NCI-H1417 (cell line): ENCODE measurements at places on chromosomes 6 and 20.

DNA sequence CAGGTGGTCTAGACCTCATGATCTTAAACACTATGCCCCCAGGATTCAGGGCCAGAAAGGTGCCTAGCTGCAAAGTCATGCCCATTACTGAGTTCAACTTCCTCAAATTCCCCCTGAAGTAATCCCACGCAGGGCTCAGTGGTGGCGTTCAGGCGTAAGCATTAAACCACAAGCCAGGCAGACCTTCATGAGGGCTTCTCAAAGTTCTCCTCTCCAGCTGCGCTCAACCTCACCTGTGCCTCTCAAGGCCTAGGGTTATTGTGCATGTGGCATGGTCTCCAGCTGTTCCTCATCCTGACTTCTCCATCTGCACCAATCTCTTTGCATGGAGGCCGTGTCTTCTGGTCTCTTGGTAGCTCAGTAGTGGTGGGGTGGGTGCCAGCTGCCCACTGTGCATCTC, 113.6 kb downstream of the TSHZ2 start:
- no peak for DNase-seq

DNA sequence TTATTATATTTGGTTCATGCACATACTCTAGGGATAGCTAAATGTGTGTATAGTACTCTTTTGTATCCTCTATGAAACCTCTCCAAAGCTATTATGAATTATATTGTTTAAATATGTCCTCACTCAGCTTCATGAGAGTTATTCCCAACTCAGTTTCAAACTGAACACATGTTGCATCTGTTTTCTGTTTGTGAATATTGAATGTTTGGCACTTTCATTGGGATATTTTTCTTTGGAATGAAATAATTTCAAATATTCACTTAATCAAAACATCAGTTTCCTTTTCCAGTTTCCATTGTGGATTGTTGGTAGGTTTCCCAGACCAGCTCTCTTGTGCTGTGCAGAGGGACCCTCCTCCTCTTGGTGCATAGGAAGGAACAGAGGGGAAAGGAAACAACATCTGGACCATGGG, 46.6 kb downstream of the HDAC2 start:
- no peak for DNase-seq

- DNase-seq, result no peak
These were observed 1.7 kb upstream of the MYLK2 start for GRCh38 chr20:31817461-31817860.

GRCh38 chr20:53866794-53867740, 203.3 kb downstream of the BCAS1 start:
- no peak for DNase-seq

- no peak for DNase-seq
These were observed 438.2 kb downstream of the CD83 start for GRCh38 chr6:14555804-14556203.

DNA sequence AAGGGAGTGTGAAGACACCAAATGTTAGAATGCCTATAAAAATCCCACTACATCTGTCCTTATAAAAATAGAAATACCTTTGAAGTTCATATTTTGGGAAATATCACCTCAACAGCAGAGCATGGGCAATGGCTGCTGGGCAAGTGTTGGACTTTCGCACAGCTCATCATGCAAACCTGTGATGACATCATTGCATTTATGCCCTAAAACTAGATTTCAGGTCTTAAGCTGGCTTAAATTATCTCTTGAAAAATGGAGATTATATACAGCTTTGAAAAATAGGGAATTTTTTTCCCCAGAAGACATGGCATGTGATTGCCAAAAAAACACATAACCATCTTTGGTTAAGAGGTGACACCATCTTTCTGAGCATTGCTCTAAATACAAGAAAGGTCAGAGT, 197.8 kb downstream of the UST start:
- DNase-seq, result no peak

DNA sequence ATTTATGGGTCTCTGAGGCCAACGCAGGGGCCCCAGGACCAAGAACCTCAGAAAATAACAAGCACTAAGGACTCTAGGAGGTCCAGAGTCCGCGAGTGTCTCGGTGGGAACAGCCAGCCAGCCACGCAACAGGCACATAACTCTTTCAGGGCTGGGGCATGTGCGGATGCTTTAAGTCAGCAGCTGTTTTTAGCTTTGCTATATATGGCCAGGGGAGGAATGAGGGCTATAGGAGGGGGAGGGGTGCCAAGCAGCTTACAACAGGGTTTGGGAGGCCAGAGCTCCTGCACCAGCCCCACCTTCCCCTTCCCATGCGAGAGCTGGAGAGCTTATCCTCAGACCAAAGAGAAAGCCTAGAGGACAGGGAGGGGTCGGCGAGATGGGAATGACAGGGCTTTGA, 6.2 kb downstream of the JPH2 start:
- no peak for DNase-seq

DNA sequence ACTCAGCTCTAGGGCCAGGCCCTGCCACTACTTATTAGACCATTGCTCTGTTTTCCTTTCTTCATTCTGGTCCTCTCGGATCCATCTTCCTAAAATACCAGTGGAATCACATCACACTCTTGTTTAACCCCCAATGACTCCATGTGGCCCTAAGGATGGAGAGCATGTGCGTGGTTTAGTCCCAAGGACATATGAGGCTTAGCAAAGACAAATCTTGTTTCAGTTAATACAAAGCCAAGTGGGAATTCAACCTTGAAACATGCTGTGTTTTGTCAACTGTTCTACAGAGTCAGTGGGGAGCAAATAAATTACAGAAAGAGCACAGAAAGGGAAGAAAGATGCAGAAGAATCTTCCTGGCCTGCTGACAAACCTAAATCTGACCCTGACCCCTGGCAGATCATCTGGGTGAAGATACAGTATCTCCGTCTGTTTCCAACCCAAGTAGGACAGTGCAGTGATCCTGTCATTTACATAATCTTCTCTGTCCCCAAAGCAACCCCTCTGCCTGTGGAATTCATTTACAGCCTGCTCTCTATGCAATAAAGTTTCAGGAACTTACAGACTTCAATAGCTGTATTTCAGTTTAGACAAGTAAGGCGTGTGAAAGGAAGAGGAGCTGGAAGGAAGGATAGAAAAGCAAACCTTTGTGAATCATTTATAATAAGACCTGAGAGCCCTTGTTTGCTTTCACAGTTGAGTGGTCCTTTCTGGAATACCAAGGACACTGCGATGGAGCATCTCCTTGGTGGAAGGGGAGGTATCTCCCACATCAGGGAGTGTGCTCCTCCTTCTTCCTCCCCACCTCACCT, 144.0 kb downstream of the THBS2 start:
- no peak for DNase-seq

GRCh38 chr6:163231356-163232014, 183.0 kb upstream of the QKI start:
- DNase-seq, result no peak

DNA sequence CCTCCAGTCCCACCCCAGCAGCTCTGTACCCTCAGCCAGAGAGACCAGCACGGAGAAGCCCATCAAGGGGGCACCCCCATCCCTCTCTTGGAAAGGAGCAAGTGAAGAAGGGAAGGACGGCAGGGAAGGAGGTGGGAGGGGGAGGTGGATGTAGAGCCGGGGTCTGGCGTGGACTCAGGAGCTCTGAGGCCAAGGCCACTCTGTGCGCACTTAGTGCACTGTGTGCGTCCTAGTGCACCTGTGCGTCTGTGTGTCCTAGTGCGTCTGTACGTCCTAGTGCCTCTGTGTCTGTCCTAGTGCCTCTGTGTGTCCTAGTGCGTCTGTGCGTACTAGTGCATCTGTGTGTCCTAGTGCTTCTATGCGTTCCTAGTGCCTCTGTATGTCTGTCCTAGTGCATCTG, 54.2 kb downstream of the DSTN start:
- no peak for DNase-seq

GRCh38 chr20:6686171-6686570, 81.3 kb upstream of the BMP2 start:
- DNase-seq, result no peak

GRCh38 chr20:59403261-59403961, 103.0 kb downstream of the EDN3 start:
- DNase-seq, result peak; percentile 70

DNA sequence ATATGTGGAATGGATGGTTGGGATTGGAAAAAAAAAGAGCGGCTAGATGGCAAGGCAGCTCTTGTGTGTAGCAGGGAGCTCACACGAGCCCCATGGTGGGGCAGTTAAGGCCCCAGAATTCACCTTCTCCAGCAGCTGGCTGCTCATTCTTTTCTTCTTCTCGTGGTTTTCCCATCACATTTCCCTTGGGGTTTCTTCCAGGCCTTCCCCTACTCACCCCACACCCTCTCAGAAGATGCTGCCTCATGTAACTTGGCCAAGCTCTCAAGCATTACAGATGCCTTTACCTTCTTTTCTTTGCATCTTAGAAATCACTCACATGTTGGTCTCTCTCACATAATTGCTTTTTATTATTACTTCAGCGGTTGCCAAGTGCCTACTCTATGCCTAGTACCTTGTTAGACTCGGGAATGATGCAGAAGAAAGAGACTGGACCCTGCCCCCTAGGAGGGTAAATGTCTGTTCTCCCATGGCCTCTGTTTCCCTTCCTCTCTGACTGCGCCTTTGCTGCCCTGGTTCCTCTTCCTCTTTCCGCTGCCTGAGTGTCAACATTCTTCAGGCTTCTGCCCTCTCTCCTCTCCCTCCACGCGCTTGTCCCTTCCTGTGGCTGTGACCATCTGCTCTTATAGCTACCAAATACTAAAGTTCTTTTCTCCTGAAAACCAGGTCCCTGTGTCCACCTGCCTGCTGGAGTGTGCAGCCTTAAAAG, 28.6 kb downstream of the PPARD start:
- DNase-seq, result no peak

GRCh38 chr20:19079536-19080299, 132.7 kb upstream of the SLC24A3 start:
- DNase-seq, result no peak

GRCh38 chr20:31903627-31904386, 33.4 kb downstream of the TTLL9 start:
- DNase-seq, result no peak

- DNase-seq, result no peak
These were observed 19.4 kb upstream of the CARMIL1 start for GRCh38 chr6:25259756-25260155.

DNA sequence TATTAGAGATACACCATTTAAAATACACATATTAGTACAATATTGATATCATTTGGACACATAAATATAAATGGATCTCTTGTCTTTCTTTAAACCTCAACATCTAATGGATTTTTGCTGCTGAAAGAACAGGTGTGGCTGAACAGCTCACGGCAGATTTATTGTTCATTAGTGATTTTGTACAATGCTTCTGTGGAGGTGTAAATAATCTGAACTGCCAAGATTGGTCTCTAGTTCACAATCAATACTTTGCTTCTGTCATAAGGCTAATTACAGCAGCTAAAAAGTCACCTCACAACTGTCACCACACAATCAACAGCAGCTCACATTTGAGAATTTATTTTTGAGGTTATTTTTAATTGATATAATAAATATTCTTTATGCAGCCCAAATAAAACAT, 162.0 kb upstream of the SIM1 start:
- DNase-seq, result peak; percentile 87

DNA sequence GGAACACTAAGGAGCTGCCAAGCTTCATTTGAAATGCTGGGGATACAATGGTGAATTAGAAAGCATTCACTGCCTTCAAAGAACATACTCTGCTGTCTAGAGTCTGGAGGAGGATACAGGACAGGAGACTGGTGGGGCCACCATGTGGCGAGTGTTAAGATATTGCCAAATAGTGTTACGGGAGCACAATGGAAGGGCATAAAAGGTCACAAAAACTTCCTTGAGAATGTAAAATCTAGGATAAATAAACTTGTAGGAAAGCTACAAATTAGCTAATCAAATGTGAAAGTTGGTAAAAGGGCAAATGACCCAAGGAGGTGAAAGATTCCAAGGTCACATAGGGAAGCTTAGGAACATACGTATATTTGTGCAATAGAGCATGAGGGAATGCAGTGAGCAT, 271.7 kb downstream of the RFPL4B start:
- peak; percentile 18 for DNase-seq

DNA sequence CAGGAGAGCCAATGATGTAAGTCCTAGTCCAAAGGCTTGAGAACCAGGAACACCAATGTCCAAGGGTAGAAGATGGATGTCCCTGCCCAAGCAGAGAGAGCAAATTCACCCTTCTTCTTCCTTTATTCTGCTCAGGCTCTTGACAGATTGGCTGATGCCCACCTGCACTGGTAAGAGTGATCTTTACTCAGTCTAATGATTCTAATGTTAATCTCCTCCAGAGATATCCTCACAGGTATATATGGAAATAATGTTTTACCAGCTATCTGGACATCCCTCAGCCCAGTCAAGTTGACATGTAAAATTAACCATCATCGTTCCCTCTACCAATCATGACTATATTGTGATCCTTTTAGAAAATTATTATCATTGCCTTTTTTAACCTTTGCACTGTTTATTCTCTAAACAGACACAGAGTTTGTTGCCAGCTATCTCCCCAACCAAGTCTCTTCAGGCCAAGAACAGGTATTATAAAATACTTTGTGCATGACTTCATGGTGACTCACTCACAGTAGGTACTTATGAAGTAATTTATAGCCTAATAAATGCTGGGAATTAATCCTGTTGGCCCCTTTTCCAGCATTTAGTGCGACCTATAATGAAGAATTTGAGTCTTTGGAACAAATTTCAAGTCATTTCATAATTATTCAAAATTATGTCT, 26.2 kb upstream of the TSHZ2 start:
- DNase-seq, result no peak

DNA sequence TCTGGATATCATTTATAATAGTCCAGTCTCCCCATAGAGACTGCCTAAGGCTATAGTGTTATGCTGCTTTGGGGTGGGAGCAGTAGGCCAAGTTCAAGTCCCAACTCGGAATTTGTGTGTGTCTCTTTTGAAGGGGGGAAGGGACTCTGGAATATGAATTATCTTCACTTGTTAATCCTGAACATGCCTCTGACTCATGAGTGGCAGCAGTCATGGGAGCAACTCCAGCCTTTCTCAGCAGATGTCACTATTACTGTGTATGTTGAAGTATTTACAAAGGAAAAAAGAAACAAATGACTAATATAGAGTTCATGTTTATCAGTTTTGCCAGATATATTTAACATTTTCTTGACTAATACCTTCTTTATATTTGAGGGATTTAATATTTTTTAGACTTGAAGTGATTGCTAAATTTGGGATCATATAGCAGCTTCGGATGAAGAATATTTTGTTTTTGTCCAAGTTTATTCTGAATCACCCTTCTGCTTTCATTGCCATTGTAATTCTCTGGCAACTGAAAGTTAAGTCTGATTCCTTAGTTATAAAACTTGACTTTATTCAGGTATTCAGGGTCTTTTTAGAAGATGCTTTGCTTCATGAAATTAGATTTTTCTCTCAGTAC, 23.4 kb downstream of the FAM217A start:
- DNase-seq, result no peak
